NCI-H187 (cell line): ENCODE measurements at places on chromosomes 16 and 17.

DNA sequence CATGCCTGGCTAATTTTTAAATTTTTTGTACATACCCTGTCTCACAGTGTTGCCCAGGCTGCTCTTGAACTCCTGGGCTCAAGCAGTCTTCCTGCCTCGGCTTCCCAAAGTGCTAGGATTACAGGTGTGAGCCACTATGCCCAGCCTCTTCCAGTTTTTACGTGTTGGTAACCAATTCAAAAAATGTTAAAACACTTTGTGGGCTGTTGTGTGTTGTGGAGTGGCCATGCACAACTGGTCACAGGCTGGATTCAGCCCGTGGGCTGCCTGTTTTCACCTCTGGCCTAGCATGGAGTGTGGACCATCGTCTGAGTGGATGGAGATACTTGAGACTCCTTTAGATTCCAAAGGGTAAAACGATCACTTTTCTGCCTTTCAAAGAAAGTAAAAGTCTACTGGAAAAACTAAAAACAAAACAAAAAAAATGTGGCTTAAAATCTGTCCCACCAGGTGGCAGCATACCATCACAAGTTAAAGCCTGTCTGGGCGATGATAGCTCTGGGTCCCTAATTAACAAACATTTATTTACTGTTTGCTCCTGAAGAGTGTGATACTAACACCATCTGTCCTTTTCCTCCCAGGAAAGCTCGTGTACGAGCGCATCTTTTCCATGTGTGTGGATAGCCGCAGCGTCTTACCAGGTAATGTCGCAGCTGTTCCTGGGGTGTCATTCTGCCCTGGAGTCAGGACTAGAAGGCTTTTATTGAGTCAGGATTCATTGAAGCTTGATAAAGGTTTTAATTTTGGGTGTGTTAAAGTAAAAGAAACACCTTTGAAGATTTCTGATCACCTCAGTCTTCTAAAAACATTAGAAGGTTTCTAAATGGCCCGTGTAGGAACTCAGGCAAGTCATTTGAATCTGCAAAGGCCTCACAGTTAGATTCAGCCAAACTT lies 45.8 kb downstream of the VPS35L start:
- no peak for DNase-seq

GRCh38 chr17:48871551-48872351 lies 20.8 kb upstream of the ATP5MC1 start:
- no peak for DNase-seq

DNA sequence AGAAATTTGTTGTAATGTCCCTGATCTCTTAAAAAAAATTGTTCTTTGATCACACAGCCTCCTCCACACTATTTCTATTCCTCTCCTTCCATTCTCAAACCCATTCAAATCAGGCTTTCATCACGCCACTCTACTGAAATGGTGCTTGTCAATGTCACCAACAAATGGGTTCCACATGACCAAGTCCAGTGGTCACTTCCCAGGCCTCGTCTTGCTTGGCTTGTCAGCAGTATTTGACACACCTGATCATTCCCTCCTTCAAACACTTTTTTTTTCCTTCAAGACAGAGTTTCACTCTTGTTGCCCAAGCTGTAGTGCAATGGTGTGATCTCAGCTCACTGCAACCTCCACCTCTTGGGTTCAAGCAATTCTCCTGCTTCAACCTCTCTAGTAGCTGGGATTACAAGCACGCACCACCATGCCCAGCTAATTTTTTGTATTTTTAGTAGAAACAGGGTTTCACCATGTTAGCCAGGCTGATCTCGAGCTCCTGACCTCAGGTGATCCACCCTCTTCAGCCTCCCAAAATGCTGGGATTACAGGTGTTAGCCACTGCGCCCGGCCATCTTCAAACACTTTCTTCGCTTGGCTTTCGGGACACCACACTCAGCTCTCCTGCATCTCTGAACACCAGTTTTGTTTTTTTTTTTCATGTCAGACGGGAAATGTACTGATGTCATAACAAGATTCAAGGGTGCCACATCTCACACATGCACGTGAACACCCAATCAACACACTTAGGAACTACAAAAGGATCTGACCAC lies 18.3 kb downstream of the NQO1 start:
- DNase-seq, result no peak

GRCh38 chr17:7650509-7651096 lies at the start of gene ATP1B2:
TSS of gene ATP1B2 (plus strand) at chr17:7650926. CDS start at chr17:7651519, 593 bp downstream.
- peak; percentile 20 for DNase-seq

- no peak for DNase-seq
These were observed 7.9 kb downstream of the MAPK8IP3 start for GRCh38 chr16:1713933-1714332.

DNA sequence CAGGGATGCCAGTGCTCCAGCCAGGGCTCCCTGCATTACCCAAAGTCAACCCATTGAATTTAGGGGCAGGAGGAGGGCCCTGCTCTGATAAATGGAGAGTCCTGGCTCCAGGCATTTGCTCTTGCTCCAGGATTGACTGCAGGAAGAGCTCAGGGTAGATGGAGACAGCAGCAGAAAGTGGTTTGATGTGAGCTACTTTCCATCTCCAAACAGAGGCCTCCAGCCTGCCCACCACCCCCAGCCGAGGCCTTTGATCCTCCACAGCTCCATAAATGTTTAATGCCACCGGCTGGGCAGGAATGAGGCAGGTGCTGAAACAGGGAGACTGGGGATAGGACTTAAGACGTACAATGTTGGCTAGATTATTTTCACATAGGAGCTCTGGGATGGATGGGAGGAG lies 4.3 kb upstream of the SEZ6 start:
- no peak for DNase-seq

DNA sequence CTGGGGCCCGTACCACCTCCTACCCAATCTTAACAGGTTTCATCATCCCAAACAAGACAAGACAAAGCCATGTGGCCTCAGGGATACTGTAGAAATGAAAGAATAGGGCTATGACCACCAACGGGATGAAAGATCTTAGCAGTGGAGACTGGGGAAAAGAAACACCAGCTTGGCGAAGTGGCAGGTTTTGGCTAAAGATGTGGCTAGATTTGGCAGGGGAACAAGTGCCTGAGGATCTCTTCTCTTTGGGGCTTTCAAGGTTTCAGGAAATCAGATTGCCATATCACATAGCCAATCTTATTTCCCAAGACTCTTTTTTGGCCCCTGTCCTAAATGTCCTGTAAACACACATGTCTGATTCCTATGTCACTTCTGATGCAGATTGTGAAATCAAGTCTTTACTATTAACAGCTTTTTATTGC lies 6.9 kb downstream of the KRT24 start:
- DNase-seq, result no peak

DNA sequence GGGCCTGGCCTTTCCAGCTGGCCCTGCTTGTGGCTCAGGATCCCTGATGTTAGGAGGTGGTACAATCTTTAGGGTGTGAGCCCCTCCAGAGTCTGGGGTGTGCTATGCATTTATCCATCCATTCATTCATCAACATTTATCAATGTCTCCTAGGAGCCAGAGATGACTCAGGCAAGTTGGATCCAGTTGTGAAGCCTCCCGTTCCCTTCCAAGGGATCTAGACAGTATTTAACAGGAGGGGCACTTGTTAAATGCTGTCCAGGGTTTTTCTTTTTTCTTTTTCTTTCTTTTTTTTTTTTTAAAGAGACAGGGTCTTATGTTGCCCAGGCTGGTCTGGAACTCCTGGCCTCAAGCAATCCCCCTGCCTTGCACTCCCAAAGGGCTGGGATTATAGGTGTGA lies 42.0 kb upstream of the SMPD3 start:
- DNase-seq, result no peak

DNA sequence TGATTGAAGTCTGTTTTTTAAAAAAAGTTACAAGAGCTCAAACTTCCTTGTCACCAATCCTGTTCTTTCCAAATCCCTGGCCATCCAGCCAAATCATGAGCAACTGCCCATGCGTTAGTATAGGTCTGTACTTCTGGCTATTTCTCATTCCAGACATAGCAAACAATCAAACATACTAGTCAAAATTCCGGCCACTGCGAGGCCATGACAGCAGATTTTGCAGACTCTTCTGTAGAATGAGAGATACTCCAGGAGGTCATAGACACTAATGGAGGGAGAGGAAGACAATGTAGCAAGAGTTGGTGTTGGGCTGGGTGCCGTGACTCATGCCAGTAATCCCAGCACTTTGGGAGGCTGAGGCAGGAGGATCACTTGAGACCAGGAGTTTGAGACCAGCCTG lies 50.9 kb downstream of the BCL7C start:
- DNase-seq, result no peak

DNA sequence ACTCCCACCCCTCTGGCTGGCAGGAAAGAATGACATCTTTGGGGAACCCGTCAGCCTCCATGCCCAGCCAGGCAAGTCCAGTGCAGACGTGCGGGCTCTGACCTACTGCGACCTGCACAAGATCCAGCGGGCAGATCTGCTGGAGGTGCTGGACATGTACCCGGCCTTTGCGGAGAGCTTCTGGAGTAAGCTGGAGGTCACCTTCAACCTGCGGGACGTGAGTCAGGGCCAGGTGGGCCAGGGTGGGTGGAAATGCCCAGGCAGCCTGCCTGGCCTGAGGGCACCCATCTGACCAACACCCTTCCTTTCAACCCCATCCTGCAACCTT lies 8.1 kb upstream of the DCAF7 start:
- no peak for DNase-seq

GRCh38 chr16:17149904-17150483 lies 320.8 kb downstream of the XYLT1 start:
- DNase-seq, result no peak

DNA sequence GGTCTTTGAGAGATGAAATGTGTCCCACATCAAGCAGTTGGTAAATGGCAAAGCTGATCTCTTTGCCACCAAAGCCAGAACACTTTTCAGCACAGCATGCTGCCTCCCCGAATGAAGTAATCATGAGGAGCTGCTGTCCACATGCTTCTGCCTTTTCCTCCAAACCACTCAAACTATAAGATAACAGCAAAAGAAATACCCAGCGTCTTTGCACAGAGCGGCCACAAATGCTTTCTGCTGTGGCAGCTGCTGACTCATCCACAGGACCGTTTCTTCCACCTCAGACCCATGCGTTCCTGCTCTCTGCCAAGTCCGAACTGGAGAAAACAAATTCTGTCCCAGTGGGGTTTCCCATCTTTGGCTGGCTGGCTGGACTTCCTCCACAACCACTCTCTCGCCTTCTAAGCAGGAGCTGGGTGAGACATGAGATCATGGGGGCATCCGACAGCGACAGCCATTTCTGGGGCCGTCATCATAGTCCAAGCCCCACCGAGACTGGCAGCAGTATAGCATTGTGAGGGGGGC lies 27.1 kb downstream of the TBC1D3B start:
- DNase-seq, result no peak

- DNase-seq, result no peak
These were observed 348.5 kb downstream of the KCNJ2 start for GRCh38 chr17:70517816-70518215.

GRCh38 chr17:80671039-80671824 lies 126.6 kb downstream of the RPTOR start:
- no peak for DNase-seq

DNA sequence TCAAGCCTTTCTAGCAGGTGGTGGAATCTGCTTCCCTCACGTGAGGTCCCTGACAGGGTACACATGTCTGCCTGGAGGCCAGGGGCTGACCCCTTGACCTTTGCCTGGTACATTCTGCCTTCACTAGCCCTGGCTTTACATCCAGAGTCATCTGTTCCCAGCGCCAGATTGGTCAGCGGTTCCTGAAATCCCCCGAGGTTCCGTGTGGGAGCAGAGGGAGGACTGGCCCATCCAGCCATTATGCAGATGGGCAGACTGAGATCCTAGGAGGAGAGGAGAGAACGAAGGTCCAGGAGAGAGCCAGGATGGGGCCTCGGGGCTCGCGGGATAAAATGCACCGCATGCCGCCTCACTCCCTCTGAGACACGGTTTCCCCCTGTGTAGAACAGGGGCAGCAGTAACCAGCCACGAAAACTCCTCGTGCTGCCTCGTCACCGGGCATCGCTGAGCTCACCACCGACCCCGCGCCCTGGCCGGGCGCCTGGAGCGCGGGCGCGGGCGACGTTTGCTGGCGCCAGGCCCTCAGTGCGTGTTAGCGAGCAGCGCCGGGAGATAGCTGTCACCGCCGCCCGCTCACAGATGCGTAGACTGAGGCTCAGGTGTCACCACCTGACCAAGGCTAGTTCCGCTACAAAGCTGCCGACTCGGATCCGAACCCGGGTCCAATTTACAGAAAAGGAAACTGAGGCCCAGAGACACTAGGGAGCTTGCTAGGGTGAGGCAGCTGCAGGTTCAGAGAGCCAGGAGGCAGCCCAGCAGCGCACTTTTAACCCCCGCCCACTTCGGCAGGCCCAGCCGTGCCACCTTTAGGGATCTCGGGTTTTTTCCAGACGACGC lies 811 bp upstream of the MAP2K3 start:
- no peak for DNase-seq

DNA sequence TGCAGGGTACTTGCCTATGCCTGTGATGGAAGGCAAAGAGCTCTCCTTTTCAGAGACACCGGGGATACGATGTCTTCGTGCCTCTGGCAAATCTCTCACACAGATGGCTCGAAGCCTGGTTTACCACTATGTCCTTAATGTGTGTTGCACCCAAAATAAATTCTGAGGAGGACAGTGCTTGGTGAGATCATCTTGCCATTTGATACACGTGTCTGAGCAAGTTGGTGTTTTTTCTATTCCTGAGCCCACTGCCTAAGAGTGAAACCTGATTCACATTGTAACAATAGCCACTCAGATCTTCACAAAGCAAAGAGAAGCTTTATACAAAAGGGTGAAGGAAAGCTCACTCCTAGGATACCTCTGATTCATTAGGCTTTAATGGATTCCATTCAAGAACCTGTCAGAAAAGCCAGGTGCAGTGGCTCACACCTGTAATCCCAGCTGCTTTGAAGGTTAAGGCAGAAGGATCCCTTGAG lies 33.1 kb upstream of the AKAP1 start:
- peak; percentile 84 for DNase-seq

- peak; percentile 70 for DNase-seq
These were observed 870 bp upstream of the ITGA3 start for GRCh38 chr17:50055055-50055425.

- no peak for DNase-seq
These were observed 5.9 kb downstream of the BAIAP2 start for GRCh38 chr17:81040791-81041337.

DNA sequence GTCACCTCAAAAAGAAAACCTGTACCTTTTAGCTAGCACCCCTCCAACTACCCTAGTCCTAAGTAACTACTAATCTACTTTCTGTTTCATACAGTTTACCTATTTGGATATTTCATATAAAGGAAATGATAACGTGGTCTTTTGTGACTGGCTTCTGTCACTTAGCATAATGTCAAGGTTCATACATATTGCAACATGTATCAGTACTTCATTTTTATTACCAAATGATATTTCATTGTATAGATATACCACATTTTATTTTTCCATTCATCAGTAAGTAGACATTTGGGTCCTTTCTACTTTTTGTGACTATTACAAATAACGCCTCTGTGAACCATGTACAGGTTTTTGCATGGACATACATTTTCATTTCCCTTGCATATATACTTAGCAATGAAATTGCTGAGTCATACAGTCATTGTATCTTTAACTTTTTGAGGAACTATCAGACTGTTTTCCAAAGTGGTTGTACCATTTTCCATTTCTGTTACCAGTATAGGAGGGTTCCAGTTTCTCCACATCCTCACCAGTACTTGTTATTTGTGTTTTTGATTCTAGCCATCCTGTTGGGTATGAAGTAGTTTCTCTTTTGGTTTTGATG lies 23.7 kb downstream of the MOSMO start:
- DNase-seq, result no peak

GRCh38 chr17:19482576-19482975 lies 51.1 kb upstream of the SLC47A1 start:
- no peak for DNase-seq
